ENCODE measurements at places on chromosomes 3 and 15.

- no peak for DNase-seq
Observed at GRCh38 chr15:69753867-69754266, 301.2 kb downstream of the RPLP1 start.

DNA sequence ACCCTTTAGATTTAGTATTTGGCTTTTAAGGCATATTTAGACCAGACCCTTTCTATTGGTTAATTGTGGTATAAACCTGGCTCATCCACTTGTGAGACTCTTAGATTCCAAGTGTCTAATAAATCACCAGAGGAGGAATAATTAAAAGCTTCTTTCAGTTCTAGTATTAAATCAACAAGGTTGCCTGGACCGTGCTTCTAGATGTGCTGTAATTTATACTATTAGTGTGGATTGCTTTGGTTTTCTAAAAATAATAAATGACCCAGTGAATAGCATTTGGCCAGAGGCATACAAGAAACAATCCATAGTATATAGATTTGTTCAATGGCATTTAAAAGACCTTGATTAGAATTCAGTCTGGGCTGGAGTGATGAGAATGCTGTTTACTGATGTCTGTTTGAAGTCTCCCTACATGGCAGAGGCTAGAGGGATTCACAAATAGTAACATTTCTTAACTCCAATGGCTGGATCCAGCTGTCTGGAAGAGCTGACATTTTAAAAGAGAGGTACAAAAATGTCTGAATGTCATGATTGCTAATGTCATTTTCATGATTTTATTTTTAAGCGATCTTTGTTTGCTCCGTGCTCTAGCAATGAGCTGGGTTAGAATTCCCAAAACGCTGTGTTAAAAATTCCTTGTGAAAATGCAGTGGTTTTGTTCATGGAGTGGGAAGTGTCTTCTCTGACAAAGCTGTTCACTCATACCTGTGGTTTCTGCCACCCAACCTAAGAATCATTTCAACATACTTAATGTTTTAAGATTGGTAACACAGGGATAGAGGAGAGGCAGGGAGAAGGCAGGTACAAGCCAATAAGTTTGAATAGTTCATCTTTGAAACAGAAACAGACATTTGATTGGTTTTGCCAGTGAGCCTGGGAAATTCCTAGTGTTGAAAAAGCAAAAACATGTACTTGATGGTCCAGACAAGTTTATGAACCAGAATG, 89.9 kb downstream of the RBMS3 start:
- no peak for DNase-seq

DNA sequence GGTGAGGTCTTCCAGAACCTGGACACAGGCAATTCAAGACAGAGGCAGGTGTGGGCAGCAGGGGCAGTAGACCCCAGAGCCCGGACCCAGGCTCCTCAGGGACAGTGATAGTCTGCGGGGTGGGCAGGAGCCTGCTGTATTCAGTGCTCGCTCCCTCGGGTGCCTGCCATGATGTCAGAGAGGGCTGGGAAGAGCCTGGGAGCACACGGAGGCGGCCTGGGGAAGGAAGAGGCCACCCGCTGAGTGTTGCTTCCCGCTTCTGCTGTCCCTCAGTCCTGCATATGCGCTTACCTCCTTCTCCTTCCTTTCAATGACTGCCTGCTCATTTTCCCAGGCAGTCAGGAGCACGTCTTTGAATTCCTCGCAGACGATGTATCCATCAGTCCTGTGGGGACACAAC, 22.8 kb downstream of the TMEM43 start:
- no peak for DNase-seq

DNA sequence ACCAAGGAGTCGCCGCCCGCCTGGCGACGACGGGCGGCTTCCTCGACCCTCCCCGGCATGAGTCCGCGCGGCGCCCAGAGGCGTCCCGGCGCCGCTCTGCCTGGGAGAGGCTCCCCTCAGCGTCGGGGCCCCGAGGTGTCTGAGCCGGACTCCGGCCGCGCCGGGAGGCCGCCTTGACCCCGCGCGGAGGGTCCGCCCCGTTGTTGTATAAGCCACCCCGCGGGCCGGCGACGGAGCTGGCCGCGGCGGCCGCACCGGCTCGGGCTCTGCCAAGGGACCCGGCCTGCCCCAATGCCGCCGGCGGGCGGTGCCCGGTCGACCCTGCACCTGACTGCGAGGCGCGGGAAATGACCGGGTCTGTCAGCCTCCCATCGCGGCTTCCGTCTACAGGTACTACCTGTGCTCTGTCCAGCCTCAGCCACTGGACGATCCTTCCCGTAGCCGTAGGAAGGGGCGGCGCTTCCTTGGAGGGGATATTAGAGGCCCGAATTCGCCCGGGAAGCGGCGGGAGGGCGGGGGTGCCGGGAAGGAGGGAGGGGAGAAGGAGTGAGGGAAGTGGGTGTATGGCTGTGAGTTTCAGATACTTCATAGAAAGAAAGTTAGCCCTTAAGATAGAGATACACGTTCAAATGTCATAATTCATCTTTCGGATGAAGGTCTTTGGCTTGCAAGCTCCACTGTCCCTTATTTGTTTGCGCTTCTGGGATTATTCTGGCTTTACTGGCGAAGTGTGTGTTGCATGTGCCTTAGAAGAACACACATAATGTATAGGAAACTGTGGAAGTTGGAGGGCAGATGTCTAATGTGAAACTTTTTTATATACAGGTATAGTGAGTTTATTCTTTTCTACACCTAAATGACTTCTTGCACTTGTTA, 620 bp downstream of the ABHD5 start:
- DNase-seq: no peak

DNA sequence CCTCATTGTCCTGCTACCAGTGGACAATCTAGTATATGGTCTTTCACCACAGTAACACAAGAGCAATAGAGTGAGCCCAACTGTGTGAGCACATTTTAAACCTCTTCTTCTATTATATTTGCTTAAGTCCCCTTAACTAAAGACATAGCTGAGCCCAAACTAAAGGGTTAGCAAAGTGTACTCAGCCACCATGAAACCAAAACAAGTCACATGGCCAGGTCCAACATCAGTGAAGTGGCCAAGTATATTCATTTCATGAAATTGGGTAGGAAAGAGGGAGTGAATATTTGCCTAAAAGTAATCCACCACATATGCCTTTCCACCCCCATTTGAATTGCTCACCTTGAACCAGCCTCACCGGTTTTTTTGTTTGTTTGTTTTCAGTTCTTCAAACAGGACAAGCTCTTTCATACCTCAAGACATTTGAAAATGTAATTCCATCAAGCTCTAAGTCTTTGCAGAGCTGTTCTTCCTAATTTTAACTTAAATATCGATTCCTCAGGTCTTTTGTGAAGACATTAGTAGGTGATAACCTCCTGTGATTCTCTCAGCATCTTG, 327.0 kb upstream of the SEMA6D start:
- DNase-seq: no peak

- DNase-seq: no peak
Observed at GRCh38 chr3:10946526-10946925, 46.0 kb upstream of the SLC6A1 start.

GRCh38 chr3:39220407-39221140, 28.2 kb upstream of the XIRP1 start:
- no peak for DNase-seq

DNA sequence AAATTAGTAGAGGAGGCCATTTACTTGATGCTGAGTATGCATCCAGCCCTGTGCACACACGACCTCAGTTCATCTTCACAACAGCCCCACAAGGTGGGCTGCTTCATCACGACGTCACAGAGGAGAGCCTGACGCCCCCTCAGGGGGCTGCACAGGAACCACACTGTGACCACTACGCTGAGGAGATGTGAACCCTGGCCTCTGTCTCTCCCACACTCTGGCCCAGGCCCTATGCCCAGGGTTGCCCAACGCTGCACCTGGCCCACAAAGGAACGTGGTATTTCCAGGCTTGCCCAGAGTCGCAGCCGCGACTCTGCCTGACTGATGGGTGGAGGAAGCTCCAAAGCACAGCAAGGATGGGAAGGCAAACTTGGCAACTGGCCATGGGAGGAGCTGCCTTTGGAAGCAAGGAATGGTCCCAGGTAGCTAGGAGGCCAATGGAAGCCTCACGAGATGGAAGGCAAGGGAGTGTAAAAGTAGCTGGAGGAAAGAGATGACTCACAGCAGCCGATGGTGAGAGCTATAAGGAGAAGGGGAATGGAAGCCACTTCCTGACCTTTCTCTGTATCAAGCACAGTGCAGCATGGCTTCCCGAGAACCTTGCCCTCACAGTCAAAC, 226.0 kb downstream of the KLF13 start:
- DNase-seq: no peak

DNA sequence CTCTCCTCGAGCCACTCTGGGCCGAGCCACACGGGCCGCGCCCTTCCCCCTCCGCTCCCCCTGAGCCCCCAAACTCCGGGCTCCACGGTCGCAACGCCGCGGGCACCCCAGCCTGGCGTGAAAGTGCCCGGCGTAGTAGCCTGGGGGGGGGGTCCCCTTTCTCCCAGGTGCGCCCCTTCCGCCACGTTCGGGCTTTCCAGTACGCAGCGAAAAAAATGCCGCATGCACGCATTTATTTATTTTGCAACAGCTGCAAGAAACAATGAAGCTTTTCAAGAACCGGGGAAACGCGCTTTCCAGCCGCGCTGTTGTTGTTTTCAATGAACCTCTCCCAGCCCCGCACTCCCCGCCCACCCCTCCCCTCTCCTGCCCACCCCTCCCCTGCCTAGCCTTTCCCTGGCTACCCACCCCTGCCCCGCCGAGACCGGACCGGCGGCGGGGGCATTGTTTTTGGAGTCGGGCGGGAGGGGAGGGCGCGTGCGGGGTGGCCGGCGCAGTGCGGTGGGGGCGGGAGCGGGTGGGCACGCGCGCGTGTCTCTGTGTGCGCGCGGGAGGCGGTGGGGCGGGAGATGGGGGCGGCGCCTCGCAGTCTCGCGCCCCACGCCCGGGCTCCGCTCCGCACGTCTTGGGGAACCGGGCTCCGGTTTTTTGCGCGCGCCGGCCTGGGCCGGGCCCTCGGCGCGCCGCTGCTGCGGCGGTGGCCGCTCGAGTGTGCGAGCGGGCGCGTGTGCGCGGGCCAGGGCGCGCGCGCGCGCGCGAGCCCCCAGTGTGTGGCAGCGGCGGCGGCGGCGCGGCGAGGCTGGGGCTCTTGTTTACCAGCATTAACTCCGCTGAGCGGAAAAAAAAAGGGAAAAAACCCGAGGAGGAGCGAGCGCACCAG, at the start of gene IGF1R:
TSS of gene IGF1R (plus strand) at position 766 of the 880 bp plus-strand sequence. CDS start 1,043 bp downstream, outside the sequence.
- peak; percentile 73 for DNase-seq
